ENCODE measurements at places on chromosomes 5 and 9.

DNA sequence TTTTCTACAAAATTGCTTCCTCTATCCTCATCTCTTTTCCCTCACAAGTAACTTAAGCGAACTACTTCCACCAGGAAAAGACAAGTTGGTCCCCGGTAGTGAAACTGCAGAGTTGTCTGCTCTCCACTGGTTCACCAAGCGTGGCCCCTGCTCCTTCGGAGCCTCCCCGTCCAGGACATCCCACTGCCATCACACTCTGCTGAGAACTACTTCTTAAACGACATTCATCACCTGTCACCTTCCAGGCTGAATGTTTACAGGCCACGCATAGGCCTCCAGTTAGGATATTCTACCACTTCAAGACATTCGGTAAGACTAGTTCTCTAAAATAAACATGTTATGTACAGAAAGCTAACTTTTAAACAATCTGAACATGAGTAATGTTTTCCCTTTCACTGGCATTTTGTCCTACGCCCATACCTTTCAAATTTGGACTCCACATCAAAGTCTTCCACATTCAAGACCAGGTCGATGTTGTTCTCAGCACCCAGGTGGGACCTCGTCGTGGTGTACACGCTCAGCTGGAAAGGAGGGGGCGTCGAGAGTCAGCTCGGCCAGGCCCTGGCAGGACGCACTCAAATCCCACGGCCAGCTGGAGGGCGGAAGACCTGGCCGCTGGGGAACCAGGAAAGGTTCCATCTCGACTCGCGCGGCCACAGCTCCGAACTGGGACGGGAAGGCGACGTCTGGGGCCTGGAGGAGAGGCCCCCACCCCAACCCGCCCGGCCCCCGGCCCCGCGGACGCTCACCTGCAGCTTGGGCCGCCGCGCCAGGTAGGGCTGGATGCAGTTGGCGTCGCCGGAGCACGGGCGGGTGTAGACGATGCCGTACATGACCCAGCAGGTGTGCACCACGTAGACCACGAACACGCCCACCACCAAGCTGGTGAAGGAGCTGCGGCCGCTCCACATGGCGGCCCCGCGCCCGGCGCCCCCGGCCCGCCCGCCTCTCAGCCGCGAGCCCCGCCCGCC, 683 bp downstream of the CLPTM1L start:
- no peak for DNase-seq

- DNase-seq = no peak
These were observed 69.1 kb downstream of the PPARGC1B start for GRCh38 chr5:149799119-149799623.

GRCh38 chr5:1845696-1846095, 37.0 kb downstream of the IRX4 start:
- DNase-seq = no peak

DNA sequence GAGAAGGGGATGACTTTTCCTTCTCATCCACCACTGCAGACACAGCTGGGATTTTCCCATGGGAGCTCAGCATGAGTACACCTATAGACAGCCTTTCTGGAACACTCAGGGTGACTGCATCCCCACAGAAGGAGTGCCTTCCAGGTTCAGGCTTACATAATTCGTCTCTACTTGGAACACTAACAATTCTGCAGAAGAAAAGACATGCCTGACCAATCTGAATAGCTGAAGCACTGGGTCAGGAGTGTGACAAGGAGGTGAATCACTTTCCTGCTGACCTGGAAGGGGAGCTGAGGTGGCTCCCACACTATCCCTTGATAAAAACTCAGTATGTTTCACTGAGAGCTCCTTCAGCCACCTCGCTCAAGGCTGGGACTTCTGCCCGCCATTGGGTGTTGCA, 425.3 kb downstream of the TLR4 start:
- DNase-seq = no peak

DNA sequence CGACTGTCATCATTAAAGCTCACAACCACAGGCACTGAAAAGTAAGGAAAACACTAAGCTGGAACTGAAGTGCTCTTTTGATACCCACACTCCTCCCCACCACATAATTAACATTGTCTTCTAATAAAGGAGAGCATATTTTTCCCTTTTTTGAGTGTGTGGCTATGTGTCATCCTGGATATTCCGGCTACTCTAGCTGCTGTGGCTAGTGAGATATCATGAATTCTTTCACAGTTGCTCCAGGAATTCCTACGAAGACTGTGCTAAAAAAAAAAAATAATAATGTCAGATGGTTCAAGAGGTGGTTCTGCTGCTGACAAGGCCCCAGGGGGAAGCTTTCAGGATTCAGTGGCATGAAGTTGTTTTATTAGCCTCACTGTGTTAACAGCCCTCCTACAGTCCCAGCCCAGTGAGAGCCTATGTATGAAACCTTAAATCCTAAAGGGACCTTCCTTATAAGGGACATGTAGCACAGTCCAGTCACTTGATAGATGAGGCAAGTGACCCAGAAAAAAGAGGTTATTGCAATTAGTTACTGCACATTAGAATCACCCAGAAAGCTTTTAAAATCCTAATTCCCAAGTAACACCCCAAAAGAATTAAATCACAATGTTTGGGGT, 46.6 kb downstream of the TMEM252 start:
- DNase-seq = no peak

Measured in cortex of kidney (tissue), 1 donor.